Hematopoietic multipotent progenitor cell treated with erythropoietin and hydrocortisone succinate and interleukin-3 and kit ligand, for 15 days (in vitro differentiated cells): ENCODE measurements at places on chromosomes 11 and 22.

DNA sequence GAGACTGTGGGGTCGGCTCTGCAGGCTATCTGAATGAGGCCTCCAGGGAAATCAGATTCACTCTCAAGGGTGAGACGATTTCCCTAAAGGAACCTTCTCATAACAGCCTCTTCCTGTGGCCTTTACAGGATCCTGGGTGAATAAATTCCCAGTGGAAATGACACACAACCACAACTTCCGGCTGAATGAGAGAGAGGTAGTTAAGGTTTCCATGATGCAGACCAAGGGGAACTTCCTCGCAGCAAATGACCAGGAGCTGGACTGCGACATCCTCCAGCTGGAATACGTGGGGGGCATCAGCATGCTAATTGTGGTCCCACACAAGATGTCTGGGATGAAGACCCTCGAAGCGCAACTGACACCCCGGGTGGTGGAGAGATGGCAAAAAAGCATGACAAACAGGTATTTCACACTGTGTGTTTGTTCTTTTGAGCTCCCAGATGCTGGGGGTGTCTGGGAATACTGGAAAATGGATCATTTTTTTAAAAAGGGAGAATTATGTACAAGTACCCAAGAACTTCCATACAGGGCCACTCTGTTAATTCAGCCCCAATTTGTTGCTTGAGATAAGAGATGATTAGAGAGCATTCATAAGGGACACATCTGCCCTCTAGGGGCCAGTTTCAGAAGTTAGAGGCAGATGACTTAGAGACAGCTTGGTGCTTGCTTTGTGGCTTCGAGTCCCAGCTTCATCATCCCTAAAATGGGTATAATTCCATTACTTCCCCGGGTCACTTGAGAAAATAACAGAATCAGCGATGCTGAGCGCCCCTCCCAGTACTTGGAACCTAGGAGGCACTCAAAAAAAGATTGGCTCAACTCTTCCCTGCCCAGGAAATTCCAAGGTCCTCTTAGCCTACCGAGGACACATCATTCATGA, 10.2 kb downstream of the SERPIND1 start:
- DNase-seq, result peak; percentile 80

DNA sequence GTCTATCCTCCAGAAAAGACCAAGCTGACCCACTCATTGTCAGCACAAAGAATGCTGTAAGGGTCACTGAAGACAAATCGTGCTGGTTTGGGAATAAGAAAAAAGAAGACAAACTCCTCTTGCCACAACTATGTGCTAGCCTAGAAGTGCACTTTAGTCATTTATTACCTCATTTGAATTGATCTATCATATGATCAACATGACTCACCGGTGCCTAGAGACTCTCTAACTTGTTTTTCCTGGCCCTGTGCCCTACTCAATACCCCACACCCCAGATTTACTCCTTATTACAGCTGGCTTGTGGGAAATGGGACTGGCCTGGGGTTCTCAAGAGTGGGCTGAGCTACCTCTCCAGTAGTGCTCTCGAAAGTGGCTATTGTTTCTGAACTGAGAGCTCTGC, 35.9 kb upstream of the HORMAD2 start:
- no peak for DNase-seq

- DNase-seq, result no peak
These were observed 47.0 kb downstream of the STIM1 start for GRCh38 chr11:3902441-3902840.

GRCh38 chr11:123544631-123545375, 109.6 kb downstream of the SCN3B start:
- DNase-seq, result no peak

GRCh38 chr22:33062361-33062760, 4.2 kb upstream of the SYN3 start:
- DNase-seq, result no peak

DNA sequence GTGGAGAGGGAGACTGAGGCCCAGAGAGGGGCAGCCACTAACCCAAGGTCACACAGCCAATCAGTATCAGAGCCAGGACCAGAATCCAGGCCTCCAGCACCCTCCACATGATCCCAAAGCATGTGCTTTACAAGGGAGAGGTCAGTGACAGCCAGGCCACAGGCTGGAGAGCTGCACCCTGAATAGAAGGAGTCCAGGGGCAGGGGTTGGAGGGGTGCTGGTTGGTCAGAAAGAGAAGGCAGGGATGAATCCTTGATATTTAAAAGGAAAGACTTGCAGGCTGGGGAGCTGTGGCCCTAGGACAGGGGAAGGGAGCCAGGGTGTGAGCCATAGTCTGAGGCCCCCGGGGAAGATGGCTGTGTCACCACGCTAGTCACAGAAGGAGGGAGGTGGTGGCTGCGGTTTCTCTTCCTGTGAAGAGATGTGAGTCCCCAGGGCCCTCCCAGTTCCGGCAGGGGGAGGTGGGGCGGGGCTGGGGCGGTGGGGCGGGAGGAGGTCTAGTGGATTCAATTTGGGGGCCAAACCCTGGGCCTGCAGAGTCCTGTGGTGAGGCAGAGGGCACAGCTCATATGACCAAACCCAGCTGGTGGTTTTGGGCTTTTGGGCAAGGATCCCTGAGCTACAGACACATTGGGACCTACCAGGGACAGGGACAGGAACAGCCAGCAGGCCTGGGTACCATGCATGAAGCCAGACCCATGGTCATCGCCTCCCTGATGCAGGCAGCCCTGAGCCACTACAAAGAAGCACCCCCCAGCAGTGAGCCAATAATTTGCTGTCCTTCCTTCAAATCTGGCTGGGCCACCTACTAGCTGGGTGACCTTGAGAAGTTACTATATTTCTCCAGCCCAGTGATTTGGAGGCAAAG, 14.0 kb downstream of the RAC2 start:
- no peak for DNase-seq

DNA sequence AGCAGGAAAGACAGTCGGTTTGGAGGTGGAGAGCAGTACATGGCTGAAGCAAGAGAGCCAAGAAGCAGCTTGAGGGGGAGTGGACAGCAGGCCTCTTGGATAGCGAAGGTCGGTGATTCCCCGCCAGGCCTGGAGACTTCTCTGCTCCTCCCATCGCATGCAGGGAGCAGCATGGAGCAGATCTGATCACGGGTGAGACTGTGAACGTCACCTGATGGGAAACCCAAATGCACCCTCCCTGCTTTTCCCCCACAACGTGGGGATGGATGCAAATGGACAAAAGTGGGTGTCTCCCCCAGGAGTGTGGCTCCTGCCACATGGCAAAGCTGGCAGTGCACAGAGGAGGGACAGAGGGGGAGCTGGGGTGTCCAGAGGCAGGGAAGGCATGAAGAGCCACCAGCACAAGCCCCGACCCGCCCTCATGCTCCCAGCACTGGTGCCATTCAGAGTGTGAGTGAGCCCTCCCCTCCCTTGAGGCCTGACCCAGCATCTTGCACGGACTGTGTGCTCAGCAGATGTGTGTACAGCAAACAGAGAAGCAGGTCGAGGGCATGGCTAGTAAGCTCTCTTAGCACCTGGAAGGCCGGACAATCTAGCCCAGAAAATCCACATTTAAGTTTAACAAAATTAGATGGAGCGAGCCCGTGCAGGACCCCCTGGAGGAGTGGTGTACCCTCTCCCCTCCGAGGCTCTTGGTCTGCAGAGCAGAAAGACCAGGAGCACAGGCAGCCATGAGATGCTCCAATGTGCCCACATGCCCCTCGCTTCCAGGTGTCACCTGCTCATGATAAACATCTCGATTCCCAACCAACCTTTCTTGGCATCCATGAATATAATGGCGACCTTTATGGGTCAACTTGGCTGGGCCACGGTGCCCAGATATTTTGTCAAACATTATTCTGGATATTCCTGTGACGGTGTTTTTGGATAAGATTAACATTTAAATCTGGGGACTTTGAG, 661.7 kb downstream of the TBC1D22A start:
- DNase-seq, result no peak

GRCh38 chr22:19896665-19897355, 42.1 kb upstream of the GNB1L start:
- DNase-seq, result no peak

DNA sequence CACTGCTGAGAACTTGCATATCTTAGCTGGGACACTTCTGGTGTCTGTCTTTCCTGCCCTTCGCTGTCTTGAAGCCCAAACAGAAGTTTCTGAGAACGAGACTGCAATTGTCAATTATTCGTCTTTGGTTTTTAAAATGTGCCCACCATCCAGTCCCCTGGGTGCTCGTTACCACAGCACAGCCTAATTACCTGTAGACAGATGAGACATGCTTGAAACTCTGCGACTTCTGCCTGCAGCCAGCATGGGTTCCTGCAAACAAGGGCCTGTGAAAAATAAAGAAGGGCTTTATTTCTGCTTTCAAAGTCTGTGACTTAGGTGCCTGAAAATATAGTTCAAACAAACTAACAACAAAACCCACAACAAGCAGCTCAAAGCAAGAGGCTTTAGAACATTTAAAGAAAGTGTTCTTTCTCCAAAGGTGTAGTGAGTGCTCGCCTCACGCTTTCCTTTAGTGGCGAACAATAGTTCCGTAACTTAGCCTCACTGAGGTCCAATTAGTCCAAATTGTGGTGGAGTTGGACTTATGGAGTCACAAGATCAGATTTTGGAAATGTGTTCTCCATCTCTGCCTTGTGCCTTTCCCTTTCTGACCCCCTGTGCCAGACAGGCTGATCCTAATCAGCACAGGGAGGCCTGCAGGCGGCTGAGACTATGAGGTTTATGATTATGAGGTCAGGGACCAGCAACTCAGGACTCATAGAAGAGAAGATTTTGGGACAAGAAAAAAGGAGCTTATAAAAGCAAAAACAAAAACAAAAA, 20.4 kb upstream of the GRAMD1B start:
- no peak for DNase-seq

DNA sequence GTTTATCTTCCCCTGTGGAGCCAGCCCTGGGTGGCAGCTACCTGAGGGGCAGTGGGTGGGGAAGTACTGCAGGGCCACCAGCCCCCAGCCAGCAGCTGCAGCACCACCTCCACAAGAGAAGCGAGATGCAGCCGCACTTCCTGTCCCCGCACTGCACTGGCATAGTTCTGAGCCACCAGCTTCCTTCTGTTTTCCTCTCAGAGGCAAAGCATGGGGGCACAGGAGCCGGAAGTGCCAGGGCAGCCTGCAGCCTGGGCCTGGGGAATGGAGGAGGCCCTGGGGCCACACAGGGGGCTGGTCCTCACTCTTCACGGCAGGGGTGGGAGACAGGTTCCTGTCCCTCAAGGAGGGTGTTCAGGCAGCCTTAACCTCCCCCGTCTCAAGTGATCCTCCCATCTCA, 11.9 kb upstream of the SH3BP1 start:
- no peak for DNase-seq

DNA sequence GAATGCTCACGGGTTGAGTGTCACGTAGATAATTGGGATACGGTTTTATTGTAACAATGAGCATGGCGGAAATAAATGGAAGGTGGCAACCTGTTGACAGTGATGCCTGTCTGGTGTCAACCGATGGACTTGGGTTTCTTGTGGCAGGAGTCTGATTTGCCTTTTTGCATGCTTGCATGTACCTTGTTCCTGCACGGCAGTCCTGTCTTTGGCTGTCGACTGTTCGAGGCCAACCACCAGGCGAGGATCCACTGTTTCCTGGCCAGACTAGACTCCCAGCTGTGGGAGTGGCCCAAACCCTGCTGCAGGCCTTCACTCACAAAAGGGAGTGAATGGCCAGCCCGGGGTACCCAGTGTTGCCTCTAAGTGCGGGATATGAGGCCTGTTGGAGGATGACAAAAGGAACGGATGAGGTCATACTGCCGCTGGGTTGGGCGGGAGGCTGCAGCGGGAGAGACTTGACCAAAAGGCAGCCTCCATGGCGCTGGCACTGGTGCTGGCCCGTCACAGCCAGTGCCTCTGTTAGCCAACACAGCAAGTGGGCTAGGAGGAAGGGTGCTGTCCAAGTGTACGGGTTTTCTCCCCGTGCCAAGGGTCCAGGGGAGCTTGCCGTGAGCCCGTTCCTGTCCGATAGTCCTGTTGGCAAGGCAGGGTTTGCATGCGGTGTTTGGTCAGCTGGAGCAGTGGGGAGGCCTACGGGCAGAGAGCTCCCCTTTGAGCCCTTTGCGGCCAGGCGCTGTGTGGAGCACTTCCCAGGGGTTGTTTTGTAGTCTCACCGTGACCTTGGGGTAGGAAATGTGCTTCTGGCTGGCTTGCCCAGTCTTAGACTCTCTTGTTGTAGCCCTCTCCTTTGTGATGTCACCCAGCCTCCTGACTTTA, 974 bp downstream of the DGCR8 start:
- no peak for DNase-seq

- no peak for DNase-seq
These were observed 2.6 kb downstream of the SYNGR1 start for GRCh38 chr22:39352306-39352891.

DNA sequence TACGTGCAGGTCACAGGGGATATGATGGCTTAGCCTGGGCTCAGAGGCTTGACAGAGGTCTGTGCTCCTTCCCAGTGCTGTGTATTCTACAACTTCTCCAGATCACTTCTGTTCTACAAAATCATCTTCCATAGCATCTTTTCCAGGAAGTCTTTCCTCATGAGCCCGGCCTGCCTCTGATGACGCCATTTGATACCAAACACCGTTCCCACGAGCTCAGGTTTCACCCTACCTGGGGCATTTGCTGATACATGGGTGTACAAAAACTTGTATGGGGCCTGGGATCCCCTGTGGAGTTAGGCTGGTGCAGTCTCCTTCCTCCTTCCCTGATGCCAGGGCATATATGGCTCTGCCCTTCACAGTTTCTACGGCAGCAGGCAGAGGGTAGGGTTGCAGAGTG, 78.7 kb downstream of the NECTIN1 start:
- DNase-seq, result no peak

- peak; percentile 74 for DNase-seq
These were observed 34.4 kb downstream of the PRDM11 start for GRCh38 chr11:45180848-45181192.

GRCh38 chr11:105456950-105457349, 152.9 kb upstream of the GRIA4 start:
- DNase-seq, result no peak

DNA sequence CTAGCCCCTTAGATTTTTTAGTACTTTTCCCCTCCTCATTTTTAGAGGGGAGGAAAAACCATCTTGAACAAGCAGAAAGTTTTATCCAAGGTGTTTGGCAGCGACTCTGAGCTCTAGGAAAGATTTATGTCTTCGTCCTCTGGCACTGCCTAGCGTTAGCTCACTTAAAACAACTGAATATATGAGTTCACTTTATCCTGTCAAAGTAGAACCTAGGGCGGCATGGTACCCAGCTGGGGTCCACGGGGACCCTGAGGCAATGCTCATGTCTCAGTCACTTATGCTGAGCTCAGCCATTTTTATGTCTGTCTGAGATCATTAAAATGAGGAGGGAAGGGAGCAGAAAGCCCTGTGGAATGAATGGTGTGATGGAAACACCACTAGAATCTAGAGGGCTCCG, 14.2 kb upstream of the VSIG10L2 start:
- DNase-seq, result no peak
